ENCODE measurements at places on chromosomes 2 and 18. TPM values are rescaled to one million over a fixed set of nuclear protein-coding genes. Genes with fewer than 3 reads are reported as not detected.

The LYG1 gene
- 0.46 TPM for total RNA-seq

The SIX3 gene
- 7.4 TPM for total RNA-seq

The DLGAP1 gene
- 47.3 TPM for total RNA-seq

The TCF7L1 gene
- total RNA-seq = 2.3 TPM

The DNAJC5G gene
- 0.23 TPM for total RNA-seq

The RAB27B gene
- 118 TPM for total RNA-seq

Data from diencephalon (tissue), 1 donor.